ENCODE measurements at places on chromosomes 16 and 17.

GRCh38 chr17:77038884-77039555, 101.7 kb upstream of the SEC14L1 start:
- DNase-seq, result no peak

GRCh38 chr16:11484691-11485258, 101.9 kb downstream of the LITAF start:
- DNase-seq, result no peak

- no peak for DNase-seq
Observed at GRCh38 chr16:63292036-63292435, 1255.8 kb upstream of the CDH8 start.

GRCh38 chr17:64259426-64259825, 3.6 kb downstream of the TEX2 start:
- no peak for DNase-seq

- DNase-seq, result no peak
Observed at GRCh38 chr16:78693496-78693895, 594.0 kb downstream of the WWOX start.

- DNase-seq, result no peak
Observed at GRCh38 chr16:47732523-47733111, 271.5 kb downstream of the PHKB start.

DNA sequence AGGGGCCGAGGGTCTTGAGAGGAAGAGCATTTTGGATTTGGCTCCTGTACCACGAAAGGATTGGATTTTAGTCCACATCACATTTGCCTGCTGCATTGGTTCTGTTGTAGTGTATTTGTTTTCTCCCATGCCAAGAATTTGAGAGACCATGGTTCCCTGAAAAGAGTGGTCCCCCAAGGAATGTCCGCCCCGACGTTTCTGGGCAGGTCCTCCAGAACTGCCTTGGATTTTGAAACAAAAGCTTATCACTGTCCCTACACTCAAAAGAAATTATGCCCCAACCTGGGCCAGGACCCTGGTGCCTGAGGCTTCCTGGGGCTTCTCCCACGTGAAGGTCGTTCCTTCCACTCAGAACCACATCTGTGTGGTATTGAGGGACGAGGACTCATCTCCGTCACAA, 10.8 kb downstream of the NTN1 start:
- DNase-seq, result no peak

- DNase-seq, result no peak
Observed at GRCh38 chr17:72565006-72565405, 444.2 kb downstream of the SOX9 start.

DNA sequence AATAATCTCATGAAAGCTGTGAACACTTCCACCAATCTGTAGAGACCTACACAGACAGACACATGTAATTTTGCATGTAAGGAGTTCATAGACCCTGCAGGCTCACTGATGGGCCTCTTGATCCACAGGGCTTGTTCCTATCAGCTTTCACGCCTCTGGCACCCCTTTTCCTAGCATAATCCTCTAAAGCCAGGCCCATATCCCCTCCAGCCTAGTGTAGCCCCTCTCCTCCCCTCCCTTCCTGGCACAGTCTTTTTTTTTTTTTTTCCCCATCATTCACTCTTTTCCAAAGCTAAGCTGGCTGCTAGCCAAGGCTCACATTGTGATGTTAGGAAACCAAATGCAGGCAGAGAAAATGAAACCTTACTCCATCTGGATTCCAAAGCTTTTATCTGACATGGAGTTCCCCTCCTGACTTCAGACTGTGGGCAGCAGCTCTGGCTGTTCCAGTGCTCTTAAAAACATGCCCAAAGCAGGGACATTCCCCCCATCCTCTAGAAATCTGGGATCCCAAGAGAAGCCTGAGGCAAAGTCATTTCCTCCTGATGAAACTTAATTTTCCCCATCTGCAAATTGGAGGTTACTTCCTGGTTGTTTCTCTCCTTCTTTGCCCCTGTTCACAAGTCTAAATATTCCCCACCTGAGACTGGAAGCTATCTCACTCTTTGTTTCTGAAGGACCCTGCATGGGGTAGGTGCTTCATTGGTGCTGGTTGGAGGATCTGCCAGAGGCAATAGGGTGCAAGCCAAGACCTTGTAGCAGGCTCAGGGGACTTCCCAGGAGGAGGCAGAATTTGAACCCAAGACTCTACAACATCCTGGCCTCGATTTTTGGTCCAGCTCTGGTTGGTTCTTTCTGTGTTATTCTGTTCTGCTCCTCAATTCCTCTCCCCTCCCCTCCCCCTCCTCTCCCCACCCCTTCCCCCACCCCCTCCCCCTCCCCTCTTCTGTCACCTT, 9.9 kb upstream of the CCL5 start:
- no peak for DNase-seq

DNA sequence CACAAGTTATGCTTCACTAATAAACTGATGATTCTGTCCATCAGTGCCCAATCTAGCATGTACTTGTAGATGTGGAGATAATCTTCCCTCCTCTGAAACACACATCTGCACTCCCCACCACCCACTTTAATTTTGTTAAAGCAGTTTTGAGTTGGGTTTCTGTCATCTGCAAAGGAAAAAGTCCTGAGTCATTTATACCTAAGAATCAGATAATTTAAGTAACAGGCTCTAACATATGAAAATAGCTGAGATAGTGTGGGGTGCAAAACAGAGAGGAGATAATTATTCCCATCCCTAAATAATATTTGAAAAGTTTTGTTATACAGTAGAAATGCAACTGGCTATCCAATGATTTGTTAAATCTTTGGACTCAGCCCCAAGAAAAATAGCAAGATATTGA, 67.7 kb upstream of the ALOX12 start:
- no peak for DNase-seq

GRCh38 chr17:81044428-81044763, 9.4 kb downstream of the BAIAP2 start:
- DNase-seq, result no peak

DNA sequence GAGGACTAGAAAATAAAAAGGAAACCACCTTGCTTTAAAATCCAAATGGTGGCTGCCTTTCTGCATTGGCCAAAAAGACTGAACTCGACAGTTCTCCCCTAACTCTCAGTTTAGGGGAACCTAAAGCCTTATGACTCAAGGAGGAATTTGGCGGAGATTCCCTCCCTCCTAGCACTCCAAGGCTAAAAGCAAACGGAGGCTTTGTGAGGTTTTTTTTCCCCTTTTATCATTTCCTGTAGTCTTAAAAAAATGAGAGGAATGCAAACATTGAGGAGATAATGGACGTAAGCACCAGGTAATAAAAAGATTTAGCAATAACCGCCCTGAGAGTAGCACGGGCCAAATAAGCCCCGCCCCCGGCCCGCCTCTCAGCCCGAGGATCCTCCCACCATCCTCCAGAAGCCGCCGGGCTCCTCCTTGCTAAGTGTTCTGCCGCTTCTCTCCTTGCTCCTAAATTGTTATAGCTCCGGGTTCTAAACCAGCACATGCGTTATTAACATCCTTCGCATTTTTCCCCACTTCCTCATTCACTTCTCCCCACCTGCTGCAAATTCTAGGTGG, 5.8 kb upstream of the KIFC3 start:
- DNase-seq, result peak; percentile 34

DNA sequence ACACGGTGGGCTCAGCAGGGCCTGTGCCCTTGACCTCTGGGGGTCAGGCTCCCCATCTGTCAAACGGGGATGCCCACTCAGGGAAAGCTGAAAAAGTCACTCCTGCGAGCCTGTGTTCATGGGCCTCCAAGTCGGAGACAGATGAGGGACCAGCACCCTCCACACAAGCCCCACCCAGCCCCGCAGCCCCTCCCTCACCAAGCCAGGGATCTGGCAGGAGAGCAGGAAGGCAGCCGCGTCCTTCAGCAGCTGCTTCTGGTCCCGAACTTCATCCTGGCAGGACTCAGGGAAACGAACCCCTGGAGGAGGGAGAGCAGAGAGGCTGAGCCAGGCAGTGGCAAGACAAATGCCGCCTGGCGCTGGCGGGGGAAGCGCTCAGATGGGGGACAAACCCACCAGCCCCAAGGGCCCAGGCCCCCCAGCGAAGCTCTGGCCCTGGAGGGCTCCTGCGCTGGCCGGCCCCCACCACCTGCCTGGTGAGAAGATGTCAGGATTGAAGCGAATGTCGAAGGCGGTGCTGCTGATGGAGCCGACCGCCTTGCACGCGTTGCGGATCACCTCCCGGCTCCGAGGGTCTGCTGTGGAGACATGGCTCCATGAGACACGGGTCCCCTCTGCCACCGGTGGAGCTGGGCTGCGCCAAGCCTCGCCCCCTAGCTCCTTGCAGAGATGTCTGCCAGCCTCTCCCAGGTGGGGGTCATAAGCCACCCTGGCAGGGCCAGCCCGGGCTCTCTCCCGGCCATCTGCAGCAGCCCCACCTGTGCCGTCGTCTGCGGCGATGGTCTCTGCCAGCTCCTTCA, 15.4 kb downstream of the CLUH start:
- no peak for DNase-seq

DNA sequence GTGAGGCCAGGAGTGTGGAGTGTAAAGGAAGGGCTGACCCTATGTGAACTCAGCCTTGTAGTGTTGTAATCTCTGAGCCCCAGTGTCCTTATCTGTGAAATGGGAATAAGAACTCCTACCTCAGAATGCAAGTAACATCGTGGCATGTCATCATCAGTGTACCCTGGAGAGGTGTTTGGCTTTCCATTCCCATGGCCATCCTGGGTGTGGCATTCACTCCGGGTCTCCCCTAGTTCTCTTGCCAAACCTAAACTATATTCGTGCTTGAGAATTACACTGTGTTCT, 1.9 kb downstream of the NXPH3 start:
- DNase-seq, result no peak

DNA sequence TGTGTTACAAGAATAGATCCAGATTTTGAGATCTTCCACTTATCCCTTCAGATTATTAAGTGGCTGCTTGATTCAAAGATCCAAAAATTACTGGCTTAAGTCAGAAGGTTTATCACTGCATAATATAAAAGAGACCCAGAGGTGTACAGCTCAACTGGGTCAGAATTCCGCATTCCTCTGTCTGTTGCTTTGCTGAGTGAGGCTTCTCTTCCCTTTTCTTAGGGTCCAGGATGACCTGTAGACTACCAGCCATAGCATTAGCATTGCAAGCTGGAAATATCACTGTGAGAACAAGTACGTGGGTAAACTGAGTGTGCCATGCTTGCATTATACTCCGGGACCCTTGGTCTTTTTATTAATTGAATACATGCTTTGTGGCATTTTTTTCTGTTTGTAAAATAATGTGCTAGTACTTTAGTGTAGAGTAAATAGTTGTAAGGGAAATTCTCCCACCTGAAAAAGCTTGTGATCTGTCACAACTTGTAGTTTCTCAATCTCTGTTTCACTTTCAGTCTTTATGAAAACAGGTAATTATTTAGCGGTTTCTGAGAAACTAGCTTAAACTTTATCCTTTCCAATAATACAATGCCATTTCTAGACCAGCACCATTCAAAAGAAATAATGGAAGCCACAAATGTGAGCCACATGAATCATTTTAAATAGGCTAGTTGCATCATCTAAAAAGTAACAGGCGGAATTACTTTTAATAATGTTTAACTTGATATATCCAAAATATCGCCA, 61.6 kb downstream of the TNRC6C start:
- DNase-seq, result no peak

DNA sequence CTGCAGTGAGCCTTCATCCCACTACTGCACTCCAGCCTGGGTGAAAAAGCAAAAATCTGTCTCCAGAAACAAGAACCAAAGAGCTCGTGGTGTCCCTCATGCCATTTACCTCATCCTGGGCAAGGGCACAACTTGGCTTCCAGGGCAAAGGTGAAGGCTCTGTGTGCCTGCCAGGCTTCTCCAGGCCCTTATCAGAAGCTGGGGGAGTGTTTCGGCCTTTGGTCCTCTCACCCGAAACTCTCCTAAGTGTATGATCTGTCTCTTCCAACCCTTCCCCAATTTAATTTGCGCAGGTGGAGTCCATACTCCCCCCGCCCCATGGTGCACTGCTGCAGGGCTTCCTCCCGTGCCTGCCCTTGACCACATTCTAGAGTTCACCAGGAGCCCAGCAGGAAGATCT, 1.1 kb downstream of the CES2 start:
- no peak for DNase-seq

GRCh38 chr16:87165151-87165550, 152.0 kb downstream of the C16orf95 start:
- DNase-seq, result no peak

GRCh38 chr17:6589266-6589946, 33.1 kb upstream of the PITPNM3 start:
- no peak for DNase-seq

DNA sequence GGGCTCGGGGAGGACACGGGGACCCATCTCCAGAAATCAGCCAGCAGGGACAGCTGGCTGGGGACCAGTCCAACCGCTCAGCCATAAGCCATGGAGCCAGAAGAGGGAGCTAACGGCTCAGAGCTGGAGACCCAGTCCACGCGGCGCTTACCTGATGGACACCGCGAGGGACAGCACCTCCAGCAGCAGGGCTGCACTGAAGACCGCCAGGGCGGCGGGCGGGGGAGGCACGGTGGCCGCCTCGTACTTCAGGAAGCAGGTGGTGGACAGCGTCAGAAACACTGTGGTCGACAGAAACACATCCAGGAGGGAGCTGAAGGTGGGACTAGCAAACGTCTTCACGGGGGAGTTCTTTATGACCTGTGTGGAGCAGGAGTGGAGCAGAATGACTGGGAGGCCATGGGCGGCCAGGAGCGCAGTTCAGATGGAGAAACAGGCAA, 102.6 kb upstream of the CREBBP start:
- DNase-seq, result no peak

DNA sequence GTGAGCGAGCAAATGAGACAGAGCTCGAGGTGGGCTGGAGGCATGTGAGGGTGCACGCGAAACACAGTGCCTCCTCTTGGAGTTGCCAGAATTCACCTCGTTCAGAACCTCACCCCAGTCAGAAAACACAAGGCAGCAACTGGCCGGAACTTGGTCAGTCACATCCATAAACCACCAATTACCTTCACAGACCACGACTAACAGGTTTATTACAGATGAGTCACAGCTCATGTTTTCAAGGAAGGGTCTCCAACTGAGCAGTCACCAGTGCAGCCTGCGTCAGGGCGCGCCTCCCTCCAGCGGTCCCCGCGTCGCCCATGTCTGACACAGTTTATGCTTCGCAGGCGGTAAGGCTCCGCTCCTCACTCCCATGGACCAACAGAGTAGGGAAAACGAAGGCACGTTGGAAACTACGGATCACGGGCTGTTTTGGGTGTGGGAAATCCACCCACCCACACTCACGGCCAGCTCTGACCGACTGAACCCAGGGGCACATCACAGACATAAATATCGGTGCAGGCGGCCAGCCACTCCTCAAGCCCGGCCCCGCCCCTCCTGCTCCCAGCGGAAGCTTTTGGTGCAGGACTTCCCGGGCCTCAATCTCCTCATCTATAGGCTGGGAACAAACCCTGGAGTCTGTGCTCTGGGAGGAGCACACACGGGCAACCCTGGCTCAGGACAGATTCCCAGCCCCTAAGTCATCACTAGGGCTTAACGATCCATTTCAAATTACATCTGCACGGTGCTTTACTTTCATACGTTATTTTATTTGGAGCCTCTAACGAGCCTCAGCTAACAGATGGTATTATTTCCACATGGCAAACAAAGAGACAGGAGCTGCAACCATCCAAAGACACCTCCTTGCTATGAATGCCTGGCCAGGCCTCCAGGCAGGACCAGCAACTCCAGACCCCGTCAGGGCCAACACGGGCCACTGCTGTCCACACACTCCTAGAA, 126.3 kb downstream of the ZNF778 start:
- no peak for DNase-seq

- no peak for DNase-seq
Observed at GRCh38 chr16:77877712-77878347, 89.5 kb downstream of the VAT1L start.

Data from activated CD8-positive, alpha-beta memory T cell treated with anti-CD3 and anti-CD28 coated beads for 4 hours (primary cell).